ENCODE measurements at places on chromosomes 12 and 14.

GRCh38 chr14:25113394-25113793 is 63.4 kb upstream of the STXBP6 start:
- DNase-seq = no peak

- DNase-seq = peak; percentile 35
Measured at GRCh38 chr14:65838565-65838964, 426.0 kb downstream of the FUT8 start.

DNA sequence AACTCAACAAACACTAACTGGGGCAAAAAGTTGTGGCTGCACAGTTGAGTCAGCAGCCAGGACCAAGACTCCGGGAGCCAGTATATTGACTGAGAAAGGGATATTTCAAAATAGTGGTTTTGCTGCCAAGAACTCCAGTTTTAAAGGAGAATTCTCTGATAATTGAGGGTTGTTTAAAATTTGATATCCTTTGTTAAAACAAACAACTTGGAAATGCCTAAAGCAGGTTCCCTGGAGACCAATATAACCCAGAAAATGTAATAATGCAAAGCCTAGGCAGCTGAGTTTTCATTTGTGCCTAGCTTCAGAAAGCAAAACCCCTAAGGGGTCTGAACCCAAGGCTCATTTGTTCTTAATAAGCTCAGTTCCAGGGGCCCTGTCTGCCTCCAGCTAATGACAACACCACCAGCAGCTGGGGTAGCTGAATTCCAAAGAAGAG is 311.7 kb upstream of the CCDC196 start:
- DNase-seq = no peak

DNA sequence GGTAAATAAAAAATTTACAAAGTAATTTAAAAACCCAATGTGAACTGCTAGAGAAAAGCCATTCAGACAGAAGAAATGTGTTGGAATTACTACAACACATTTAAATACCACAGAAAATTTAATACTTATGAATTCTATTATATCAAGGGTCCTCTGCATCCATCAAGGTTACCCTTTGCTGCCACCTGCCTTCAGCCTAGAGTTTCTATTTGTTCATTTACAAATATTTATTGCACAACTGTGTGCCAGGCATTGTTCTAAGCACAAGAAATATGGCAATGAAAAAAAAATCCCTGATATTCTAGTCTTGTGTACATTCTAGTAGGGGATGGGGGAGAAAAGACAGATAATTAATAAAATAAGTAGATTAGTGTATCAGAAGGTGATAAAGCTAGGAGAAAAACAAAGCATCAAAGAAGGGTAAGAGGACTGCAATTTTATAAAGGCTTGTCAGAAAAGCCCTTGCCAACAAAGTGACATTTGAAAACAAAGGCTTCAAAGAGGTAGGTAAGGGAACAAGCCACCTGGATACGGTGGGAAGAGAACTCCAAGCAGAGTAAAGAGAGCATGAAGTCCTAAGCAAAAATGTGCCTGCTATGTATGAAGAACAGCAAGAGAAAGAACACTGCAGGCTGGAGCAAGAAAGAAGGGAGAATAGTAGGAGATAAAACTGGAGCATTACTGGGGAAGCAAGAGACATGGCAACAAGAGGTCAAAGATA is 59.1 kb upstream of the SLC6A13 start:
- DNase-seq = no peak

DNA sequence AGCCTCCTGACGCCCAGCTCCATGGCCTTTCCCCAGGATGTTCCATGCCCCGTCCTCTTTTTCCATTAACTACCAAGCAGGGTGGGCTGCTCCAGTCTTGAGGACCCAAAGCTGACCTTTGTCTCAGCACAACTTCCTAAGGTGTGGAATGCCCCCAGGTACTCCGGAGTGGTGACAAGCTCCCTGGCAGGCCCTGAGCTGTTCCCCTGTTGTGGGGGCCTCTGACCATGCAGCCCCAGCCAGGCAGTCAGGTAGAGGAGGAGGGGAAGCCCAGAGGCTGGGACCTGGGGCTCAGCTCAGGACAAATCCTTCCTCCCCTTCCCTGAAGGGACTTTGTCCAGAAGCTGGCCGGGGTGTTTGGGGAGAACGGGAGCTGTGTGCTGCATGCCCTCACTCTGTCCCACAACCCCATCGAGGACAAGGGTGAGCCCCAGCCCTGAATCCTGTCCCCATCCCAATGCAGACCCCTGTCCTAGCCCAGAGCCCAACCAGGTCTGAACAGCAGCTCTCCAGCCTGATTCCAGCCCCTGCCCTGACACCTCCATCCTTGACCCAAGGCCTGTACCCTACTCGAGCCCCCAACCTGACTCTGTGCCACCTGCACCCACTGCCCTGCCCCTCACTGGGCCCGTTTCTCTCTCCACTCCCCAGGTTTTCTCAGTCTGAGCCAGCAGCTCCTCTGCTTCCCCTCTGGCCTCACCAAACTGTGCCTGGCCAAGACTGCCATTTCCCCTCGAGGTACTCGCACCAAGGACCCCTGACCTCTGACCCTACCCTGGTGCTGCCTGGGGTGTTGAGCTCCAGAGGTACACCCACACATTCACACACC is 4.4 kb downstream of the CARMIL3 start:
- DNase-seq = no peak

DNA sequence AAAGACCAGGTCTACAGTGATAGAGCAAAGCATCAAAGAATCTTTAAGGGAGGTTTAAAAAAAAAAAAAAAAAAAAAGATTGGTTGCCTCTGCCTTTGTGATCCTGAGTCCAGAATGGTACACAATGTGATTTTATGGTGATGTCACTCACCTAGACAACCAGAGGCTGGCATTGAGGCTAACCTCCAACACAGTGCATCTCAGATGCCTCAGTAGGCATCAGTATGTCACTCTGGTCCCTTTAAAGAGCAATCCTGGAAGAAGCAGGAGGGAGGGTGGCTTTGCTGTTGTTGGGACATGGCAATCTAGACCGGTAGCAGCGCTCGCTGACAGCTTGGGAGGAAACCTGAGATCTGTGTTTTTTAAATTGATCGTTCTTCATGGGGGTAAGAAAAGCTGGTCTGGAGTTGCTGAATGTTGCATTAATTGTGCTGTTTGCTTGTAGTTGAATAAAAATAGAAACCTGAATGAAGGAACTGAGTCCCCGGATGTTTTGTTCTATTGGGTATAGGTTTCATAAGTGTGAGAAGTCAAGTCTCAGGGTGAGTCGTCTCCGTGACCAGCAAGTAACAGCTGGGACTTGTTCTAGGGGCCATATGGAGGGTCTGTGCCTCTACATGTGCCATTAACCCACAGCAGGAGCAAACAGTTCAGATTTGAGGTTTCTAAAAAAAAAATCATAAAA is 9.3 kb downstream of the PEBP1 start:
- no peak for DNase-seq

- DNase-seq = no peak
Measured at GRCh38 chr12:129772501-129773493, 131.0 kb downstream of the TMEM132D start.
